ENCODE measurements at places on chromosomes 3 and 15.
A peak's percentile ranks its signal among the peaks of the same experiment; 100 is the strongest.

DNA sequence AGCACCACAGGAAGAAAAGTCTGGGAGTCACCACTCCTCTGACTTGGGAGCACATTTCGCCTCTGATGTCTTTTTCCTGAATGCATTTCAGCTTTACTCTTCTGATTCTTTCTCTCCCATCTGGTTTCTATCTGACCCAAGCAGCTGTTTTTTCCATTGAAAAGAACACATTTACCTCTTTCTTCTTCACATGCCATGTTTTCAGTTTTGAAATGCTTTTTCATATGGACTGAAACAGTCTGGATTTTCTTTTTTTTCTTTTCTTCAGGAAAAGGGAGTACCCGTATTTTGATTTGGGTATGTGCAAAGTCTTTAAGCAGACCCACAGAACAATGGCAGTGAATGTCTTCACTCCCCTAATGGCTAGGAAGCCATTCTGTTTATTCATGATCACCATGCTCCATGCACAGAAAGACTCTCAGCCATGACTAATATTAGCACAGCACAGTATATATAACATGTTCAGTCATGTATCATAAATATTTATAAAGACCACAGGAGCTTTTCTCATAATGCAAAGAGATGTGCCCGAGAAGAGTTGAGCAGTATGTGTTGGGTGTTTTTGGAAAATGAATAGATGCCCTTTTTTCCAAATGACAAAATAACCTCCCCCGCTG is 82.7 kb upstream of the LRIG1 start:
- no peak for DNase-seq

DNA sequence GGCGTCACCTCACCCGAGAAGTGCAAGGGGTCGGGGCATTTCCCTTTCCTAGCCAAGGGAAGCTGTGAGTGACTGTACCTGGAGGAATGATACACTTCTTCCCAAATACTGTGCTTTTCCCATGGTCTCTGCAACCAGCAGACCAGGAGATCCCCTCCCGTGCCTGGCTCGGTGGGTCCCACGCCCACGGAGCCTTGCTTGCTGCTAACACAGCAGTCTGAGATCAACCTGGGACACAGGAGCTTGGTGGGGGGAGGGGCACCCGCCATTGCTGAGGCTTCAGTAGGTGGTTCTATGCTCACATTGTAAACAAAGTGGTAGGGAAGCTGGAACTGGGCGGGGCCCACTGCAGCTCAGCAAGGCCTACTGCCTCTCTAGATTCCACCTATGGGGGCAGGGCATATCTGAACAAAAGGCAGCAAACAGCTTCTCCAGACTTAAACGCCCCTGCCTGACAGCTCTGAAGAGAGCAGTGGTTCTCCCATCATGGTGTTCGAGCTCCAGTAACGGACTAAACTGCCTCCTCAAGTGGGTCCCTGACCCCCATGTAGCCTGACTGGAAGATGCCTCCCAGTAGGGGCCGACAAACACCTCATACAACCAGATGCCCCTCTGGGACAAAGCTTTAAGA is 31.4 kb upstream of the ABHD5 start:
- no peak for DNase-seq

- DNase-seq, result no peak
Measured at GRCh38 chr15:85592148-85592547, 202.6 kb downstream of the KLHL25 start.

DNA sequence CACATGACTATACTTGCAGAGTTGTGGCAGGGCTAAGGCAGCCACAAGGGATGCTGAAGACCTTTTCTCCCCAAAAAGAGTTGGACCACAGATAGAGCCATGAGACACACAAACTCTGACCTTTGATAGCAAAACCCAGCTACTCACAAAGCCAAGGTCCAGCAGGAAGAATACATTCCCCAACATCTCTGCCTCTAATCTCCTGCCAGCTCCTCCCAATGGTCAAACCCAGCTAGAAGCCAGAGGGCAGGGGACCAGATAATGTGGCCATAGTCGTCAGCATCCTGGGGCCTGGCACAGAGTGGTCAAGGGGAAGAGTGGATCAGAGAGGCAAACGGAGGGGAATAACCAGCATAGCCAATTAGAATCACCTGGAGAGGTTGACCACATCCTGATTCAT is 28.2 kb downstream of the SLC6A1 start:
- DNase-seq, result no peak

DNA sequence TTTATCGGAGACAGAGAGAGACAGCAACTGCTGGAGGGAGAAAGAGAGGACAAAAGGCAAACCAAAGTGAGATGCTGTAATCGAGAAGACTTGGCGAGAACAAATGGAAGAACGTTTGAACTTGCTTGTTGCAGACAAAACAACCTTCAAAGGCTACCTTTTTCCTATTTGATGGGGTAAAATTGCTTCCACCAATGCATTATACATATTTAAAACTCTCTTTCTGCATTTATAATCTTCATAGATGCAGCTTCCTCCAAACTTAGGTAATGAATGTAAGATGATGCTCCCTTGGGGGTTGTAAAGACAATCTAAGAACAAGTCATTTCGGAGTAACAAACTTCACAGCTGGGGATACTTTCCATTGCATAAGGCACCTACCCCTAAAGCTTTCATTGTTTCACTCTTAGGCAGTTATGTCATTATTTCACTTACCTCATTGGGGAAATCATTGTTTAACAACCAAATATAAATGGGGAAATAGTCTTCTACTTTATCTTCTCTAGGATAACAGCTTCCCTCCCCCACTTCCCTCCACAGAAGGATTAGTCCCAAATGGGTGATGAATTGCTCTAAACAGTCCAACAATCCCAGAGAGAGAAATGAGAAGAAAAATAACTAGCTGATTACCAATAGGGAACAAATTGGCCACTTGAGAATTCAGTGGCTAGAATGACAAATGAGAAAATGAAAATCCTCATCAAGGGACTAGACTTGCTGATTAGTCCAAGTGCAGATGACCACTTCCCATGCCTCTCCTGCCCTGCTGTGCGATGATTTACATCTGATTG is 269.8 kb upstream of the ADAMTS9 start:
- DNase-seq, result no peak

- DNase-seq, result no peak
Measured at GRCh38 chr3:144109944-144110343, 138.3 kb downstream of the DIPK2A start.

- DNase-seq, result no peak
Measured at GRCh38 chr15:33152502-33153109, 41.9 kb downstream of the FMN1 start.

GRCh38 chr15:81807186-81807585 is 238.6 kb downstream of the MEX3B start:
- DNase-seq, result no peak

DNA sequence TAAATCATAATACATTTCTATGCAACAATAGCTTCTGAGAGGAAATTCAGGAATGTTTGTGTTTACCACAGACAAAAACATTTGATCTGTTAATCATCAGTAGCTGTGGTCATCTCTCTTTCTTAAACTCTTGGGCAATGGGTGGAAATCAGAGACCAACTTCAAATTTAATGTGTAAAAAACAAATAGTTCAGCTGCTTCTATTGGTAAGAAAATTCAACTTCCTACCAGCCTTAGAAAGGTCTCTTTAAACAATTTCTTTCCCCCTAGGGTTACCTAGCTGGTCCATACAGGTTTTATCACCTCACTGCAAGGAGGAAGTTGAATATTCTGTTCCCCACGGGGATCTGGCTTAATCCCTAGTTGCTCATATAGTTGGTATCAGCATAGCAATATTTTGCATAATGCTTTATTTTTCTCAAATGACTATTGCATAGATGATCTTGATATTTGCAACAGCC is 20.3 kb upstream of the PPP4R2 start:
- DNase-seq, result no peak

GRCh38 chr15:67884514-67885174 is 44.8 kb upstream of the RNU6-1 start:
- peak; percentile 25 for DNase-seq

- DNase-seq, result no peak
Measured at GRCh38 chr3:130548356-130548755, 31.4 kb downstream of the COL6A6 start.

GRCh38 chr3:151226088-151226563 is 23.1 kb upstream of the GPR171 start:
- DNase-seq, result no peak

DNA sequence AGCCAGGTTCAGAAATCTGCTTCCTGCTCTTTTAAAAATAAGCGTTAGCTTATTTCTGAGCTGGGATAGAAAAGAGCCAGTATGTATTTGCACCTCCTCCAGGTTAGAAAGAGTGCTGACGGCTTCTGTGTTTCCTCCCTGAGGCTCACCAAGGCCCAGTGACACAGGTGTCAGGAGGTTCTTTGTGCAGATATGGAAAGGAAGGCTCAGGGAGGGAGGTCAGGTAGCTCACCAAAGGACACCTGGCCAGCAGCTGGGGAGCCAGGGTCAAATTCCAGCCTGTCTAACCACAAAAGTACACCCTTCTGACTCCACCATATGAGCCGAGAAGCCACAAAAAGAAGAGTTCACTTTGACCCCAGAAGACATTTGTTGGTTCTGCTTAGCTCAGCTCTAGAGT is 201.0 kb upstream of the WNT5A start:
- no peak for DNase-seq

DNA sequence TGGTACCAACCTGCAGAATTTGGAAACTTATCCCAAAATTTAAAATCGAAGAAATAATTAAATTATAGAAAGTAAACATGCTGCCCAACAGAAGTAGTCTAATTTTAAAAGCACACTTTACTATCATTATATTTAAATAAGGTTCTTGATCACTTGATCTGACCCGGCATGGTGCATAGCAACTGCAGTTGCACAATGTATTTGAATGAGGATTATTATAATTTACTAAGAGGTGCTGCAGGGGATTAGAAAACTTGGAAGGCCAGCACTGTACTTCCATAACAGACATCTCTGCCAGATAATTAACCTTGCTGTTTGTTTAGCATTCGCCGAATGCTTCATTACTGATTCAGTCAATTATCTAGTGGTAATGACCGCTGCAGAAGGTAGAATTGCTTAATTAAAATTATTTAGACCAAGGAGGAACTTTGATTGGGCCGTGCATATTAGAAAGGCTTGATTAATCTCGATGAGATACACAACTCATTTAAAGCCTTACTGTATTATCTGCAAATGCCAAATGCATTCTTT is 971.6 kb downstream of the ZPLD1 start:
- no peak for DNase-seq

DNA sequence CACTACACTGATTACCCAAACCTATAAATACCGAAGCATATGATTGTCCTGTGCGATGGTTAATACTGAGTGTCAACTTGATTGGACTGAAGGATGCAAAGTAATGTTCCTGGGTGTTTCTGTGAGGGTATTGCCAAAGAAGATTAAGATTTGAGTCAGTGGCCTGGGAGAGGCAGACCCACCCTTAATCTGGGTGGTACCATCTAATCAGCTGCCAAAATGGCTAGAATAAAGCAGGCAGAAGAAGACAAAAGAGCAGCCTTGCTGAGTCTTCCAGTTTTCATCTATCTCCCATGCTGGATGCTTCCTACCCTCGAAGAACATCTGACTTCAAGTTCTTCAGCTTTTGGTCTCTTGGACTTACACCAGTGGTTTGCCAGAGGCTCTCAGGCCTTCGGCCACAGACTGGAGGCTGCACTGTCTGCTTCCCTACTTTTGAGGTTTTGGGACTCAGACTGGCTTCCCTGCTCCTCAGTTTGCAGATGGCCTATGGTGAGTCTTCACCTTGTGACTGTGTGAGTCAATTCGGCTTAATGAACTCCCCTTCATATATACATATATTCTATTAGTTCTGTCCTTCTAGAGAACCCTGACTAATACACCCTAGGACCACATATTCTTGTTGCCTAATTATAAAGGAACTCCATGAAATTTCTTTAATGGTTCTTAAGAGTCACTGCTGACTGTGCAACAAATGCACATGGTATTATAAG is 31.7 kb downstream of the CSNK1G1 start:
- DNase-seq, result no peak

DNA sequence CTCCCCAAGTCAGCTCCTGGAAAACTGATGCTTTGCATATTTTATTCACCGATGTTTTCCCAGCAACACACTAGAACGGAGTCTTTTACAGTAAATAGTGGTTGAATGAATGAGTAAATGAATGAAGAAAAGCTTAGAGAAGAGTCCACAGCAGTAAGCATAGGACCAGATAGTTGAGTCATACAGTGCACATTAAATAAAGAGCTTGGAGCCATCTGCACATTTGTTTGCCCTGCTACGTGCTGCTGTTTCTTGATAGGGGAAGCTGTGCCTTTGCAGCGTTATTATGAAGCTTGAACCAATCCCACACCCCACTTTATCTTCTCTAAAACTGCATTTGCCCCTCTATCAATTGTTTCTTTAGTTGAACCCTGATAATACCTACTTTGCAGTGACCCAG is 1.2 kb downstream of the FAM98B start:
- DNase-seq, result no peak

- DNase-seq, result no peak
Measured at GRCh38 chr15:79358069-79358468, 47.2 kb downstream of the TMED3 start.

DNA sequence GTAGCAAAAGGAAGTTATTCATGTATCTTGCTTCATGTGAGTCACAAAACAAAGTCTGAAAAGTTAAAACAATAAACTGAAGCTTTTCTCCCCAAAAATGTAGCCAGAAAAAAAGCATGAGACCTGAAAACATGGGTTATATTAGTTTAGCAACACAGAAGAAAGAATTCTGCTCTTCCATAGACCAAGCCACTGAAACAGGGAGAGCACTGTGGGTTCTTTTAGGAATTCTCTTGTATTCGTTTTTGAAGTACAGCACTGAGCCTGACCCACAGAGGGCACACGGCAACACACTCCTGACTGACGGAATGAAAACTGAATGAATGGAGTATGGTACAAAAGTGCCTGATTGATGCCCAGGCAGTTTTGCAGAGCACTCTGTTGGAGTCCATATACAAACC is 66.6 kb downstream of the TM4SF4 start:
- no peak for DNase-seq

DNA sequence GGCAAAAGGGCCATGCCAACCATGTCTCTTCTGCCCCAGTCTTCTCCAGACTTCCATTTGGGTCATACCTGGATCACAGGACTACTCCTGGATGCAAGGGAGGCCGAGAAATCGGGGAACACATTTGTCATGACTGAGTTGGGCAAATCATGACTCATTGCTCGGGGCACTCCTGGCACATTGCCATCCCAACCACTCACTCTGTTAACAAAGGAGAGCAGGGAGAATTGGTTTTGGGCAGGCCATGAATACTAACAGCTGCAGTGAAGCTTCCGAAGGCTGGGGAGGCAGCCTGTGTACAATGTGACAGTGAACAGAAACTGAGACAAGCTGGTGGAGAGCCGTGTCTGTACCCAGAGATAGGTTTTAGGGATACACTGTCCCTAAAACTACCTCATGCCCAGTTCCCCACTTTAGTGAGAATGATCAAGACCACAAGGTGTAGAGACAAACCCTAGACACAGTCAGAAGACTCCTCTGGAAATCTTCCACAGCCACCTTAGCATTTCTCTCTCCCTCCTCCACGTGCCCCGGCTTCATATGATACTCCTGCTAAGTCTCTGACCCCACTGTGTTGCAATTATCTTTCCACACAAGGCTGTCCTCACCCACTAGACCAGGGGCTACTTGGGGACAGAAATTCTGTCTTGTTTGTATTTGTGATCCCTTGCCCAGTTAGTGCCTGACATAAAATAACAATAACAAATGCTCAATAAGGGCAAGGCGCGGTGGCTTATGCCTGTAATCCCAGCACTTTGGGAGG is 10.5 kb upstream of the BUB1B start:
- DNase-seq, result no peak
